ENCODE measurements at places on chromosomes 2 and 18. TPM values are rescaled to one million over a fixed set of nuclear protein-coding genes. Genes with fewer than 3 reads are reported as not detected.

- no peak for DNase-seq
- no peaks in the 10 kb centered on the region for H3K36me3 ChIP-seq
- H3K4me1 ChIP-seq = no peaks in the 10 kb centered on the region
- no peak overlapping the region for H3K4me3 ChIP-seq
These were observed 76.5 kb downstream of the ARL4C start for GRCh38 chr2:234420408-234420807.

DES gene
- total RNA-seq = 15,954 TPM

GRCh38 chr2:149559341-149560068 lies 28.1 kb downstream of the MMADHC start:
- no peak overlapping the region for H3K4me3 ChIP-seq
- H3K27me3 ChIP-seq = no peaks in the 10 kb centered on the region
- no peaks in the 10 kb centered on the region for H3K36me3 ChIP-seq
- no peak overlapping the region for H3K27ac ChIP-seq
- peaks cover 8% of the 10 kb centered on the region for H3K4me1 ChIP-seq
- DNase-seq = no peak

DNA sequence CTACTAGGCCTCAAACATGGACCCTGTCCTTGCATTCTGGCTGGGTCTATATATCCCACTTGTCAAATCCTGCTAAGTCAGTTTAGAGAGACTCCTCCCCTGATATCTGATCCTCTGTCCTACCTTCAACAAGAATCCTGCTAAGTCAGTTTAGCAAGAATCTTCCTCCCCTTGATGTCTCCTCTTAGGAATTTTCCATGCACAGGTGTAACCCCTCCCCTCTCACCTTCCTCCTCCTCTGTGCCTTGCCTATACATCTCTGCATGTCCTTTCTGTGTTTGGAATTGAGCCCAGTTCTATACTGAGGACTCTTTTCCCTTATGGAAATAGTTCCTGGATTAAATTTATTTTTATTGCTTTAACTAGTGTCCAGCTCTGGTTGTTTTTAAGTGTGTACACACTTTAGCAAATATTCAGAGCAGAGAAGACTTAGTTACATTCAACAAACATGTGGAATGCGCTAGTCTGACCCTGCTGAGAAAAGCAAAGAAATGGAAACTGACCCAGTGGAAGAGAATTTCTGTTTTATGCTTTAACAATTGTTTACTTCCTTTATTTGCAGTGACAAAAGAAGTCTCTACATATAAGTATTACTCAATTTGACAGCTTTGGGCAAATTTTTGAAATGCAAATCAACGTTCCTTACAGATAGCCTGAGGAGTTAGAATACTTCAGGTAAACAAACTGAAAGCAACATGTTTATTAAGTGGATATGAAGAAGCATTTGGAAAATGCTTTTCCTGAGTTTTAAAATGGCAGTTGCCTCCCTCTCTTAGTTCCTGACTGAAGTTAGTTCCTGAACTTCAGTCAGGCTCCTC lies 80.6 kb downstream of the RIT2 start:
- no peaks in the 10 kb centered on the region for H3K36me3 ChIP-seq
- no peaks in the 10 kb centered on the region for H3K27me3 ChIP-seq
- H3K4me3 ChIP-seq = no peak overlapping the region
- no peak for DNase-seq
- no peak overlapping the region for H3K27ac ChIP-seq

DNA sequence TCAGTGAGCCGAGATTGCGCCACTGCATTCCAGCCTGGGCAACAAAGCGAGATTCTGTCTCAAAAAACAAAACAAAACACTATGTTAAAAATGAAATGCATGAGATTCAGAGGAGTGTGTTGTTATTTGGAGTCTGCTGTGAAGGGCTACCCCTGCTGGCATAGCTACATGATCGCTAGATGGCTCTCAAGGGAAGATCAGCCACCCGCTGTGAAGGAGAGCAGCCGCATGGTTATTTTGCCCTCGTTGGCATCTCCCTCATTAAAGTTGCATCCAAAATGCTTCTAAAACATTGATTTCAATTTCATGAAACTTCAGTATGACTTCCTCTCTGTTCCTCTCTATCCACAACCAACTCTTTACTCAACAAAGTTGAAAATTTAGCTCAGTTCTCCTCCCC lies 54.8 kb upstream of the NDUFV2 start:
- H3K4me3 ChIP-seq = no peak overlapping the region
- DNase-seq = no peak
- H3K27me3 ChIP-seq = no peaks in the 10 kb centered on the region
- no peaks in the 10 kb centered on the region for H3K4me1 ChIP-seq

EML4 gene
- 4.3 TPM for total RNA-seq
